C1 segment of cervical spinal cord (tissue), 14 donors: ENCODE measurements at places on chromosomes 3 and 15.

GRCh38 chr3:9679476-9680080, 24.1 kb upstream of the CPNE9 start:
- no peak for DNase-seq

DNA sequence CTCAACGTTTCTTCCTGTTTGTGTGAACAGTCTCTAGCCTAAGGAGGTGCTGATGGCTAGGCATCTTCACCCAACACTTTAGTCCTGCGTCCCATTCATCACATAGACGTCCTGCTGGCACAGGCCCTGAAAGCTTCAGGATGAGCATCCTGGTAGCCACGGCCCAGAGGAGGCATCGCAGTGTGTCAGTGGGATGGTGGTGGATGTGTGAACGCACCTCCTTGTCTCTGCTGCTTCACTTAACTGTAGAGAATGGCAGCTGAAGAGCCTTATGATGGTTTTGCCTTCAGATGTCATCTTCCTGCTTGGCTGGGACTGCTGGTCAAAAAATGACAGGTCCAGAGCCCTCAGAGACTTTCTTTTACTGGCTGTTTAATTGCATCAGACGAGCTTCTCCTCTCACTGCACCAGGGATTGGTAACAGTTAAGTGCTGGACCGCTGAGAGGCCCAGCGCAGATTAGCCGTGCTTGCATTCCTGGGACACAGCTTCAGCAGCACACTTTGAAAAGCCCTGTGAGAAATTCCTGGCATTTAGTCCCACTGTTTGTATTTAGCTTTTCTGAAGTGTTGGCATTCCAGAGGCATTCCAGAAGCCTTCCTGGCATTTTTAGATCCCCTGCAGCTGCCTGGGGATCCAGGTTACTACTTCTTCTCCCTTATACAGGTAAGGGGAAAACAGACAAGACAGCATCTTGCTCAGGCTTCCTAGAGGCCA, 132.4 kb upstream of the PLXNA1 start:
- no peak for DNase-seq

DNA sequence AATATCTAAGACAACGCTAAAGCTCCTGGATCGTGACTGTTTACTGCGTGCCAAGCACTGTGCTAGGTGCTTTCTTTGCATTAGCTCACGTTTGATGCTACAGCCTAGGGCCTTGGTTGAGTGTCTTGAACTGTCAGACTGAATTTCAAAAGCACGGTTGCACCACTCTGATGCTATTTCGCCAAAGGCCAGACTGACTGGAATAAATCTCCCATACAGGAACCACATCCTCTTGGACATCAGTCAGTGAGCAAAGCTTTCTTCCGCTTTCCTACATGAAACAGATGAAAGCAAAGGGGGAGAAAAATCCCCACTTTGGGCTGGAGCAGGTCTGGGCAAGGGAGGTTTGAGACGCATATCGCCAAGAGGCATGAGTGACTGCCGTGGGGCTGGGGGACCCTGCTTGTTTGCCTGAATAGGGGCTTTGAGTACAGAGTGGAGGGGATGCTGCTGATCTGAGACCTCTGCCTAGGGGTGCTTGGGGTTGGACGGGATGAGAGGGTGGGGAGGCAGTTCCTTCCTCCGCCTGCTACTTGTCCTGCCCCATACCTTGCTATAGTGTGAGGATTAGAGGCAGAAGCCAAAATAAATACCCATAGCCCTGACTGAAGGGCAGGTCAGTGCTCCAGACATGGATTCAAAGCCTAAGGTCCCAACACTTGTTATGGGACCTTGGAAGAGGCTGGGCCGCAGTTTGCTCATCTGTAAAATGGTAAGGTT, 5.3 kb downstream of the FGD5 start:
- no peak for DNase-seq

DNA sequence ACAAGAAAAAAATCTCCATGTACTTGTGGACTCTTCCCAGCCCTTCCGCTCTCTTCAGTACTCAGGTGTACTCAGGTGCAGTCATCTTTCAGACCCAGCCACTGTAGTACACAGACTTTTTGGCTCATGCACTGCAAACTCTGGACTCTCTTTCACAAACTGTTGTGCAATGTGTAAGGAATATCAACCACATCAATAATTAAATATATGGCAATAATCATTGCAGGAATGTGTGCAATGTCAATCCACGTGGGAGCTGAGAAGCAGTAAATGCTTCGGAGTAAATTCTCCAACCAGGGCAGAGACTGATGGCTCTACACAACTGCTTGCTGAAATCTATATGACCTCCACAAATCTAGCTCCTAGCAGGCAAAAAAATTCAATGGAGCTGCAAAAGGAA, 287.3 kb upstream of the COL8A1 start:
- DNase-seq = no peak

GRCh38 chr3:16177962-16178627, 3.6 kb downstream of the GALNT15 start:
- DNase-seq = no peak

DNA sequence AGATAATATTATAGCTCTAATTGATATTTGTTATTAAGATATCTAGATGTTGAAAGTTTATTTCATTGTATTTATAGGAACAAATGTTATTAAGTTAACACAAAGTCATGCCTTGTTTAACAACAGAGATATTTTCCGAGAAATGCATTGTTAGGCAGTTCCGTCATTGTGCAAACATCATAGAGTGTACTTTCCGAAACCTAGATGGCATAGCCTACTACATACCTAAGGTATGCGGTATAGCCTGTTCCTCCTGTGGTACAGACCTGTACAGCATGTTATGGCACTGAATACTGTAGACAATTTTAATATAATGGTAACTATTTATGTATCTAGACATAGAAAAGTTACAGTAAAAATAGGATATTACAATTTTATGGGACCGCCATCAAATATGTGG, 114.3 kb downstream of the NAALADL2 start:
- DNase-seq = no peak

DNA sequence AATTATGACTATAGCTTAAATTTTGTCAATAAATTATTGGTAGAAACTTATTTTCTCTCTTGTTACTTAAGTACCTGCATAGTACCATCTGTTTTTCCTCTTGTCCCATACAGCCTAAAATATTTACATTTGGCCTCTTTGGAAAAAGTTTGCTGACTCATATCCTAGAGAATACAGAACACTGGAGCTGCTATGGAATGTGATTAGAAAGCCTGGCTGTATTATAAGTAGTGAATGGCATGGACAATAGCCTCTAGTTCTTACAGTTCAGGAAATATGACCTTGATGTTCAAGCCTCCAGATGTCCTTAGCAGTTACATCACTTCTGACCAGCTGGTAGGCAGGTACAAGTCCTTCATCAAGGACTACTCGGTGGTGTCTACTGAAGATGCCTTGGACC, 28.3 kb downstream of the ST8SIA2 start:
- no peak for DNase-seq

DNA sequence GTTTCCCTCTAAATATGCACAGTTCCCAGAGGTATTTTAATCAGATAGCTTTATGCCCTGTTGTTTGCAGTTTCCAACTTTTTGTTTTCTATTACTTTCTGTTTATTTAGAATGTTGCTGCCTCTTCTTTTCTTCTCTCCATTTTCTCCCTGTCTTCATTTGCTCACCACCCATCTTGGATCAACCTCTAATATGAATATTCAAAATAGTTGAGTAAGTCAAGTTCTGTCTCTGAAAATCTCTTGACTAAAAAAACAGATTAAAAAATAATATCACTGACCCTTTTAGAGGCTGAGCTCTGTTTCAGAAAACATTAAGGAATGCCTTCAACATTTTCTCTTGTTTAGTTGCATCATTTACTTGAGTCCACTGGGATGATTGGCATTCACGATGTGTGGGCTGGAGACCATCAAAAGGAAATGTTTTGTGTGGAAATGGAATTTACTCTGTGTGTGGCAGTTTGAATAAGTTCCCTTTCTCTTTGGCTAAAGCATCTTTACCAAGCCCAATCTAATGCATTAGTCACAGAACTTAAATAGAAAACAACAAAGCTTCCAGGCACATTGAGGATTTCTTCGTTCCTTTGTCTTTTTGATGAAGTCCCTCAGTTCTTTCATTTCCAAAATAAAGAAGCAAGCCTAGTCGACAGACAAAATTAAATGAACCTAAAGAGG, 633.9 kb upstream of the TGFBR2 start:
- DNase-seq = no peak

- no peak for DNase-seq
Observed at GRCh38 chr3:30518872-30519271, 87.5 kb upstream of the TGFBR2 start.
